Fibroblast of skin of back (primary cell): ENCODE measurements at places on chromosomes 11 and 22.

DNA sequence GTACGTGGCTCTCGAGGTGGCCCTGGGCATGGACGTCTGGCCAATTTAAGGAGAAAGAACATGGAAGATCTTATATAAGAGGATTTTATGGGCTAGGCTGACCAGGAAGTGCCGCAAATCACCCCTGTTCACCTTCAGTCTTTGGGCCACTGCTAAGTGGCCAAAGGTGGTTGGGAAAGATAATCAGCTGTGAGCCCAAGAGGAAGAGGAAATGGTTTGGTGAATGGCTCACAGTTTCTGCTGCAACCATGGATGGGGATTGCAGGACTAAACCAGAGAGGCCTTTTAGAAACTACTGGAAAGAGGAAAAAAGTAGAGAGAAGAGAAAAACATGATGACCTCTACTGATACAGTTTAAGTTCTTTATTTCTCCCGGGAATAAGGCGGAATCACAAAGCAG lies 96.0 kb upstream of the ARHGAP20 start:
- no peak for DNase-seq

GRCh38 chr11:46253258-46254132 lies 24.0 kb upstream of the CREB3L1 start:
- DNase-seq, result peak; percentile 79

GRCh38 chr11:128685402-128686020 lies 8.4 kb upstream of the FLI1 start:
- no peak for DNase-seq

GRCh38 chr11:113505046-113505445 lies 29.8 kb upstream of the DRD2 start:
- DNase-seq, result no peak

- DNase-seq, result no peak
Observed at GRCh38 chr11:8961401-8961800, 2.8 kb downstream of the TMEM9B start.
